EL (cell line): ENCODE measurements at places on chromosomes 11 and 22.

DNA sequence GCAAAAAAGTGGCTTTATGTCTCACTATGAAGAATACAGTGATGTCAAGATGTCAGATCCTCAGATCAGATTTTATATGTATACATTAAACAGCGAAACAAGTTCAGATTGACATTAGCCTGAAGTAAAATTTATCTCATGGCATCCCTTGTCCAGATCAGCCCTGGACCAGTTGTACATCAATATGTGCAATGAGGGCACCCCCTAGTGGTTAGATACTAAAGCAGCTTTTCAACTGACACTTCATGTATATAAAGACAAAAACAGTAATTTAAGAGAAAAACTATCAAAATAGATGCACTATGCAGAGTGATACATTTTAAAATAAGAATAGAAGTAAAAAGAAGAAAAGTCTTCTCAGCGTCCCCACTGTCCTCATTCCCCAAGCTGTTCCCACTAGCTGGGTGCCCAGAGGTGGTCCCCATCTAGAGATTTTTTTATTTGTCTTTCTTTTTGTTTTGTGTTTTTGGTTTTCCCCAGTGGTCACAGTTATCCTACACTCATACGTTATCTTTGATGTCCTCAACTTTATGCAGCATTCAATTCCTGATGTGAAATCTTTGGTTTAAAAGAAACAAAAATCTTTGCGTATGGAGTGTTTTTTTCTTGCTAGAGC lies 2193.4 kb upstream of the RAG2 start:
- peak; percentile 70 for DNase-seq

DNA sequence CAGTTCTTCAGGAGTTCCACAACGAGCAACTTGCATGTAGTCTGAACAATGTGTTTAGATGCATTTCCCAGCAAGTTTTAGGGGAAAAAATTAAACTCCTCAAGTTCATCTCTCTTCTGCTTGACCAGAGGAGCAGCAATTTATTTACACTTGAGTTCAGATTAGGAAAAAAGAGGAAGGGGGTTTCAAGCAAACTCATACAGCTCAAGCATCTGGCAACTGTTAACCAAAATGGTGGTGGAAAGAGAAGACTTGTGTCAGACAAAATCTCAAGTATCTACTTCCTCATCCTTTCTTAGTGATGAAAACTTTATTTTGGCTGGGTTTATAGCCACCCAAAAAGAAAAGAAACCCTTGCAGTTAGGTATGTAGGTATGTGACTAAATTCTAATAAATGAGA lies 29.1 kb upstream of the PICALM start:
- DNase-seq = no peak

GRCh38 chr11:66745356-66746235 lies 16.6 kb upstream of the SPTBN2 start:
- no peak for DNase-seq

- DNase-seq = peak; percentile 47
These were observed 1.6 kb downstream of the APLP2 start for GRCh38 chr11:130071211-130071712.

GRCh38 chr11:30990625-30991296 lies 378.8 kb downstream of the DCDC1 start:
- DNase-seq = no peak

- no peak for DNase-seq
These were observed 373.7 kb downstream of the NXPE2 start for GRCh38 chr11:115051938-115052590.
